ENCODE measurements at places on chromosomes 7 and 10.

GRCh38 chr10:80518807-80519360, 18.8 kb upstream of the SH2D4B start:
- no peak for DNase-seq

- DNase-seq, result no peak
Measured at GRCh38 chr7:107471292-107472070, 1.6 kb downstream of the GPR22 start.

DNA sequence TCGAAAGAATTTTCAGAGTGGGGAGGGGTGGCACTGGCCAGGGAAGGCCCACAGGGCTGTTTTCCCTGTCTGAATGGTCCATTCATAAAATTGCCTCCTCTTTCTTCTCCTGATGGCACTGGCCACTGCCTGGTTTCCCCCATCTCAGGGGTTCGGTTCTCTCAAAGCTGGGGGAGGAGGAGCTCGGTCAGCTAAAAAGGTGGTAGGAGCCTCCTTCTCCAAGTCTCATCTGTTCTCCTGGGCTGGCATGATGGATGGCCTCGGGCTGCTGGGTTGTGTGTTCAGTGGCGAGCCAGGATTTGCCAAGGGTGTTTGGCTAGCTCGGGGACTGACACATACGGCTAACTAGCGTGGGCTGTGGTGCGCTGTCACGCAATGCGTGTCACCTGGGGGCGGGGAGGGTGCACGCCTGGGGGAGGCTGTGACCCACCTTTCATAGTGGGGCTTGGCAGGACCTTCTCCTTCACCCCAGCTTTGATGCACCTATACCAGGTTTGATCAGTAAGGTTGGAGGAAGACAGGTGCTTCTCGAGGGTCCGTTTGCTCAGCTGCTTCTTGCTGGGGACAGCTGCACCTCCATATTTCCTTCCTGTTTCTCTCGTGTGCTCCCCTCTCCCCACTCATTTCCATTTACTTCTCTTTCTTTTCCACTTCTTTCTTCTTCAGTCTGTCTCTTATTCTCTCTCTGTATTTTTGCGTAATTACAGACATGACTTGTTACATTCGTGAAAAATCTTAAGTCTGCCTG, 36.3 kb downstream of the RBM20 start:
- no peak for DNase-seq

- DNase-seq, result no peak
Measured at GRCh38 chr7:74665296-74665938, 7.9 kb downstream of the GTF2I start.

DNA sequence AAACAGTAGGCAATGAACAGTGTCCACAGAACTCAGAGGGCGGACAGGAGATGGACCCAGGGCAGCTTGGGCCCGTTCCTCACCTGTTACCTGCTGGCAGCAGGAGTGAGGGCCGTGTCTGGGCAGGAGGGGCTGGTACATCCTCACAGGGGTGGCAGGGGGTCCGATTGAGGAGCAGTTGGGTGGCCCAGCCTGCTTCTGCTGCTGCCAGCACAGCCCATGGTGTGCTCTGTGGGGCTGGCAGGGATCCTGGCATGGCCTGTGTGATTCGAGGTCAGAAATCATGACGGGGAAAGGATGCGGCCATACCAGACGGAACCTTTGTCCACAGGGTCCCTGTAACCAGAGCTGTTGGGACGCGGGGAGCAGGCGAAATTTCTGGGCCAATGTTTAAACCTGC, 49.6 kb downstream of the INPP5A start:
- no peak for DNase-seq

DNA sequence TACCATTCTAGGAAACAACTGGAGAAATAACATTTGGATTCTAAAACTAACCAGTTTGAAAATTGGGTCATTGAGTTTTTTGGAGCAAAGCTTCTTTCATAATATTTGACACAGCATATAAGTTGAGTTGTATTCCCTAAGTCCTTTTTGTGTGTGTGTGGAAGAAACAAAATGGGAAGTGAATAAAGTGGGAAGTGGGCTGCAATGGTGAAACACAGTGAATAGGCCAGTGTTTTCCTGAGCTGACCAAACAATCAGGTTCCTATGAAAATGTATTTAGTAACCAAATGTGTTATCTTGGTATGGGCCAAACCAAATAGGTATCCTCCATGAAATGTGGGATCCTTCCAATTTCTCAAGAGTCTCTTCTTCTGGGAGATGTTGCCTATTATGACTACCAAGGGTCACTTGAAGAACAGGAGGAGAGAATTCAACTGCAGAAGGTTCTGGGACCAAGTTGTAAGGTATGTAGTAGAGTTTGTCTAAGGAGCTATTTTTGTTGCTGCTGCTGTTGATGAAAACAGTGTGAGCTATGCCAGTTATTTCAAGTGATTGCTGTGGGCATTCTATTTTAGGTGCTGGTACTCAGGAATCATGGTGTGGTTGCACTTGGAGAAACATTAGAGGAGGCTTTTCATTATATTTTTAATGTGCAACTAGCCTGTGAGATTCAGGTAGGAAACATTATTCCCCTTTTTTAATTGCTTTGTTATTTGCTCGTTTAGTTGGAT, 88.3 kb upstream of the MXI1 start:
- no peak for DNase-seq

- DNase-seq, result no peak
Measured at GRCh38 chr10:29794776-29795611, 160.2 kb upstream of the SVIL start.

DNA sequence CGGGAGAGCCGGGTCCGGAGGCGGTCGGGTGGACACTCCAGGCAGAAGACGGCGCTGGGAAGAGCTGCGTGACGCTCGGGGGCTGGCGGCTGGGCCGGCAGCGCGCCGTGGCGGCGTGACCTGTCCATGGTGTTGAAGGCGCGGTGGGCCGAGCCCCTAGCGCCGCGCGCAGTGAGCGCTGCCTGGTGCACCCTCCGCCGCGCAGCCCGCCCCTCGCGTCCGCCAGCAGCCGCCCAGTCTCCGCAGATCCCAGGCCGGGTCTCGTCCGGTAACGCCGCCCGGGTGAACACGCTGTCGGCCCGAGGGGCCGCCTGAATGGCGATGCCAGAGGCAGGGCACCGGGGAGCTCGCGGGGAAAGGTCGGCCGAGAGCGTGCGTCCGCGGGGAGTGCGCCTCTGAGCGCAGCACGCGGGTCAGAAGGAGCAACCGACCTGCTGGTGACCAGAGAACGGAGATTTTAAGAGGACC, 657 bp upstream of the TMEM178B start:
- peak; percentile 19 for DNase-seq

DNA sequence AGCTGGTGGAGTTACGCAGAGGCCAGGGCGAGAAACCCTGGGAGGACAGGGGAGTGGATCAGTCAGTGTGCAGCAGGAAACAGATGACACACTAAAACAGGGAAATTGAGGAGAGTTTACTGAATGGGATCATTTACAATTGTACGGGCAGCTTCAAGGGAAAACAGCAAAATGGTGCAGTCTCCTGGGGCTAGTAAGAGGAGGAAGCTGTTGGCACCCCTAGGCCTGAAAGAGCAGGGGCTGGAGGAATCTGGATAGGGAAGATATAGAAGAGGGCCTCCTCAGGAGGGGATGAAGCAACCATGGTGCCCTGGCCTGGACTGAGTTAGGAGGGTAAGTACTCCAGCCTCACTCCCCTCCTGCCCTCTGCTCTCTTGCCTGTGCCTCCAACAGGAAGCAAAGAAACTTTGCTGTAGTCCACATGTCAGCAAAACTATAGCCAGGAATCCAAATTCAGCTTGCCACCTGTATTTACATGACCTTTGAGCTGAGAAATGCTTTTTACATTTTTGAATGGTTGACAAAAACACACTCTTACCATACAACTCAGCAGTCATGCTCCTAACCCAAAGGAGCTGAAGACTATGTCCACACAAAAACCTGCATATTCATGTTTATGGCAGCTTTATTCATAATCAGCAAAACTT, 52.3 kb upstream of the OPN4 start:
- no peak for DNase-seq

- peak; percentile 77 for DNase-seq
Measured at GRCh38 chr10:11863353-11864109, 40.4 kb downstream of the PROSER2 start.

Measured in activated naive CD4-positive, alpha-beta T cell treated with anti-CD3 and anti-CD28 coated beads for 36 hours (primary cell).